ENCODE measurements at places on chromosomes 16 and 17.

DNA sequence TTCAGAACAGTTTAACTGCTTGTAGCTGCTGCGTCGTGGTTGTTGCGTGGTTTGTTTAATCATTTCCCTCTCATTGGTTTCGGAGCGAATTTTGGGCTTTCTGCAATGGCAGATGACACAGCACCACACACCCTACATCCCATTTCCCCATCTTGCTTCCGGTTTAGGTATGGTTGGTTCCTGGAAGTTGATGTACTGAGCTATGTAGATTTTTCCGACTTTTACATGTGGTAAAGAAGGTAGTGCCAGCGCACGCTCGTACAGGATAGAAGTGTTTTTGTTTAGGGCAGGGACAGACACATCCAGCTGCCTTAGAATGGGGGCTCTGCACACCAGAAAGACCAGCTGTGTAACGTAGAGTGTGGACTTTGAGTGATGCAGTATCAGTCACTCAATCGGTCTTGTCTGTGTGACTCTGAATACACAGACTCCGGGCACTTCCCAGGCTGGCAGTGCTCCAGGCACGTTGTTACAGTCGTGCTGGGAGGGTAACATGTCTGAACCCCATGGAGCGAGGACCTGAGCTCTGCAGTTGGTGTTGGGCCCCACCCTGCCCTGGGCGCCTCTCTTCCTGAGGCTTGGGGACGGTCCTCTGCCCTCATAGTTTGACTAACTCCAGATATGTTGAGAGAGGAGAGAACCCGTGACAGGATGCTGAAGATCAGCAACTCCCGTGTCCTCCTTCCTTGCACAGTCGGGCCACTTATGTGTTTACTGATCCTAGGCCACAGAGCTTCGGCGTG lies 172.0 kb upstream of the CHMP6 start:
- no peak for DNase-seq

GRCh38 chr17:14355556-14355955 lies 54.7 kb downstream of the HS3ST3B1 start:
- DNase-seq = no peak

GRCh38 chr17:73750975-73751374 lies 106.7 kb upstream of the SDK2 start:
- DNase-seq = no peak

GRCh38 chr16:870856-871561 lies 70.5 kb upstream of the GNG13 start:
- no peak for DNase-seq

GRCh38 chr17:13931111-13931526 lies 138.2 kb upstream of the COX10 start:
- DNase-seq = no peak

DNA sequence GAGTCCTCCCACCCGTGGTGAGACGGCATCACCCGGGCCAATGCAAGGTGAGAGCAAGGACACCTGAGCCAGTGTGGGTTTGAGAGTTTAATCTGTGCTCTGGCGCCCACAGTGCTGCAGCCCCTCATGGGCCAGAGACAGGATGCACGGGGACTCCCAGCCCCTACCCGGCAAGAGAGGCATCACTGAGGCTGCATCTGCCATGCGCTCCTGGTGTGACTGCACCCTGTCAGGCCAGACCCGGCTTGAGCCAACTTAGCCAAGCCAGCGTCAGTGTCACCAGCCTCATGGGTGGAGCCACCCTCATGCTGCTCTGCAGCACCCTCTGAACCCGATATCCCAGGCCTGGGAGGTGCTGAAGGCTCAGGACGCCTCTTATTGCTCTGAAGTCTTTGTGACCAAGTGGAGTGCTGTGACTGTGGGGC lies 1.3 kb upstream of the BRICD5 start:
- DNase-seq = no peak

- no peak for DNase-seq
Measured at GRCh38 chr16:61146429-61146828, 889.8 kb downstream of the CDH8 start.

DNA sequence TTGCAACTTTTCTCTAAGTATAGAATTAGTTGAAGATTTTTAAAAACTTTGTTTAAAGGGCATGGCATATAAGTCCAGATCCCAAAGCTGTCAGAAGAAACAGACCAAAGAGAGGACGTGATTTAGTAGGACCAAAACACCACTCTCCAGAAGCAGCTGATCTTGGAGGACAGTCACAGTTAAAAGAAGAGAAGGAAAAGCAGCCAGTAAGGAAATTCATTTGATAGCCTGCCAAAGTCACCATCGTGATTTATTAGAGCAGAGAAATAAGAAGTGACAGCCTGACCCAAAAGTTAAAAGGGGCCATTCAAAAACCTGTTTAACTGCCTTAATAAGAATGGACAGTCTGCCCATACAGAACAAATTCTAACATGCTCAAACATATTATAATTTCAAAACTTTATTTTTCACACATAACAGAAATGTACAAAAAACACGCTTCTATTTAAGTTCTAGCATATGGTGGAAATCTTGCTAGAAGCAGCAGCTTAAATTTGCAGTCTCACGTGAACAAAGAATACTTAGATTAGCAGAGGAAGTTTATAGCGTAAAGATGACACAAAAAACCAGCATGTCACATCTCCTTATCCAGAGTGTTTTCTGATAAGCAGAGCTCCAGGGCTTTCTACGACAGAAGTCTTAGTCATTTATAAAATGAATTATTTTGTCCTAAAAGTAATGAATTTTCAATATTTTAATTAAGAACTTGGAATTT lies 37.2 kb downstream of the TXNDC11 start:
- no peak for DNase-seq

DNA sequence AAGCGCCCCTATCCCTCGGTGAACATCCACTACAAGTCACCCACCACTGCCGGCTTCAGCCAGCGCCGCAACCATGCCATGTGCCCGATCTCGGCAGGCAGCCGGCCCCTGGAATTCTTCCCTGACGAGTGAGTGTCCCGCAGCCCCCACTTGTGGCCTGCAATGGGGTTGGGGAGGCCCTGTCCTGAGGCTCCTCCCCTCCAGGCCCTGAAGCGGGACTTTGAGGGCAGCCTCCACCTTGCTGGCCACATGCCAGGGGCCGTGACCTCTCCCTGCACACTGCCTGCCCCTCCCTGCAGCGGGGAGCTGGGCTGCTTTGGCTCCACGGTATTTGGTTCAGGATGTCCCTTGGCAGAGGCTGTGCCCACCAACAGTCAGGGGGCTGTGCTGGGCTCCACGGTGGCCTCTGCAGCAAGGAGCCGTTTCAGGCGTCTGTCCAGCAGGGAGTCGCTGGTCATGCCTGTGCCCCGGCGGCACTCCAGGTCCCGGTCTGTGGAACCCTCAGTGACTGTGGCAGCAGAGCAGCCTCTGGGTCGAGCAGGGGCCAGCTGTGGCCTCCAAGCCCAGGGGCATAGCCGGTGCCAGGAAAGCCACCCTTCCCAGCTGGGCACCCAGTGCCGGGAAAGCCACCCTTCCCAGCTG lies 8.3 kb downstream of the NME3 start:
- DNase-seq = no peak

GRCh38 chr16:6165330-6165979 lies 1067.9 kb upstream of the EEF2KMT start:
- peak; percentile 1 for DNase-seq

DNA sequence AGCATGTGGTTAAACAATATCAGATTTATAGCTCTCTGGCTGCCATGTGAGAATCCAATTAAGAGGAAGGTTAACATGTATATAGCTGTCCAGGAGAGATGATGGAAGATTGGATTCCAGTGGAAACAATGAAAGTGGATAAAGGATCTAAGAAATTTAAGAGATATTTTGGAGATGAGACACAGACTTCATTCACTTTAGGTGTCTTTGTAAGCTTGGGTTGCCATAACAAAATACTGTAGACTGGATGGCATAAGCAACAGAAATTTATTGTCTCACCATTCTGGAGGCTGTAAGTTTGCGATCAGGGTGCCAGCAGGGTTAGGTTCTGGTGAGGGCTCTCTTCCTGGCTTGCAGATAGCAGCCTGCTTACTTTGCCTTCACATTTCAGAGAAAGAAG lies 155.9 kb upstream of the MYOCD start:
- DNase-seq = no peak

GRCh38 chr17:81710514-81711308 lies 1.4 kb upstream of the SLC25A10 start:
- DNase-seq = peak; percentile 42

- DNase-seq = no peak
Measured at GRCh38 chr16:71919035-71919434, 23.7 kb downstream of the IST1 start.

DNA sequence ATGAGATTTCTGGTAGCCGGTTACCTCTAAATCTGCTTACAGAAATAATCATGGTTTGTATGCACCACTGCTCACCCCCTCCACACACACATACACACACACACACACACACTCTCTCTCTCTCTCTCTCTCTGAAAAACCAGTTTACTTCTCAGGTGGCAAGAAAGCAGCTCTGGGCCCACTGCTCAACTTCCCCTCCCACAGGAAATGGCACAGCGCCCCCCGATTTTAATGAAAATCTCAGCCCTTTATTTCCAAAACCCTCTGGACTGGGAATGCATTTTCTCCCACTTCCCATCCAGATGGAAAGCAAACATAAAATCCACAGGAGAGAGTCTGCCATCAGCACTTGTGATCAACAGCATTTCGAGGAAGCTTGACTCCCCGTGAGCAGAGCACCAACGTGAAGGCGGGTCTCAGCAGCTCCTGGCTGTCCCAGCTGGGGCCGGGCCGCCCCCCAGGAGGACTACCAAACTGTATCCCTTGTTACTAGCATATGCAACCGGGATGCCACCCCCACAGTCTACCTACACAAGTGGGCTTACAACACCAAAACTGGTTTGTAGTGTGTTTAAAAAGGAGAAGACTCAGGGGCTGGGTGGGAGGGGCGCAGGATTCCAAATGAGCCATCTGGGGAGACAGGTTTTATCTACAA lies 121.1 kb downstream of the SLC39A11 start:
- no peak for DNase-seq

- peak; percentile 97 for DNase-seq
Measured at GRCh38 chr16:68658341-68658973, 13.3 kb downstream of the CDH3 start.

GRCh38 chr17:83103200-83103942 lies 24.0 kb downstream of the METRNL start:
- peak; percentile 72 for DNase-seq

DNA sequence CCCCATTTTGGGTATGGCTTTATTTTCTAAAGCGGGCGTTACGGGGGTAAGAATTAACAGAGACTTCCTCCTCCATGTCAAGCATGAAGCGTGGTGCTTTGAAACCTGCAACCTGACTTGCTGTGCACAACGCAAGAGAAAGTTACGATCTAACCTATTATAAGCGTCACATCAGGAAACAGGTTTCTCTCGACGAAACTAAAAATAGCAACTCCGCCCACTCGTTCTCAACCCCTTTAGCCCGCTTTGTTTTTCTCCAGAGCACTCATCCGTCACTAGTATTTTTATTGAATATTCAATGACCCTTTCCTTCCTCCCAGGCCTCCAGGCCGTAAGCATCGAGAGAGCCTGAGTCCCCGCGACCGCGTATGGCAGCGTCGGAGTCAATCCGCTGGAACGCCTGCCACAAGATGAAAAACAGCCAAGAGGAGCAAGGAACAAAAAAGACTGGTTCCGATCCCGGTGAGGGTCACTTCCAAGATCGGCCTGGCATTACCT lies 555 bp downstream of the NUP88 start:
- peak; percentile 52 for DNase-seq

DNA sequence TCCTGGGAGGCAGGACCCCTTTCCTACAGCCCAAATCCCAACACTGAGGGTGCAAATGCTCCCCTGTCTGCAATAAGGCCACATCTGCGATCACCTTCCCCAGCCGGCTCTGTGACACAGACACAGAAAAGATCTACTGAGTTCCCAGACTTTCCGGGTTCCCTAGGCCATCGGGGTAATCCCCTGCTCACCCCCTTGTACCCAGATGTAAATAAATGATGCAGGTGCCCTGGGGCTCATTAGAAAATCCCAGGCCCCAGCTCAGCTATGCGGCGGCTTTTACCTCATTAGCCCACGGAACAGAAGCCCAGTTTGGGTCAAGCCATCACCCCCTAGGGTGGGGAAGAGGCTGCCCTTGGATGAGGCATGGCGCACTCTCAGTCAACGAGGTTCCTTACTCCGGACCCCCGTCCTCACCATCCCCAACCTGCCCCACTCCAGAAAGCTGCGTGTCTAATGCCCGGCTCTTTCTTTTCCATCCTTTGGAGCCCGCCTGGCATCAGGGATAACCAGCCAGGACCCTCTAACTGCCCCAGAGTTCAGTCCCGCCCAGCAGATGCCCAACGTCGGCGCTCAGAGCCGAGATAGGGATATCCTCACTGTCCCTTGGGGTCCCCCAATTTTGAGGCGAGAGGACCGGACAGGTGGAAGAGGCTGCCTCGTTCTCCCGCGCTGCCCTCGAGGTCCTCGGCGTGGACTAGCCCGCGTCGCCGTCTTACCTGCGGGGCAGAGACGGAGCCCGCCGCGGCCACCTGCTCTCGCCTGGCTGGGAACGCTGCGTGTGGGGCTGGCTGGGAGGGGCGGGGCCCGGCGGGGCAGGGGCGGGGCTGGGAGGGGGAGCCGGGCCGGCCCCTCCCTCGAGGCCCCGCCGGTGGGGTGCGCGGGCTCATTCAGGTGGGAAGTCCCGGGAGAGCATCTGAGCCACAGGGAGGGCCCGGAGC lies at the start of gene ZNF385C:
TSS of gene ZNF385C (minus strand) at position 783 of the 941 bp plus-strand sequence. CDS start 35,417 bp downstream, outside the sequence.
- DNase-seq = no peak

DNA sequence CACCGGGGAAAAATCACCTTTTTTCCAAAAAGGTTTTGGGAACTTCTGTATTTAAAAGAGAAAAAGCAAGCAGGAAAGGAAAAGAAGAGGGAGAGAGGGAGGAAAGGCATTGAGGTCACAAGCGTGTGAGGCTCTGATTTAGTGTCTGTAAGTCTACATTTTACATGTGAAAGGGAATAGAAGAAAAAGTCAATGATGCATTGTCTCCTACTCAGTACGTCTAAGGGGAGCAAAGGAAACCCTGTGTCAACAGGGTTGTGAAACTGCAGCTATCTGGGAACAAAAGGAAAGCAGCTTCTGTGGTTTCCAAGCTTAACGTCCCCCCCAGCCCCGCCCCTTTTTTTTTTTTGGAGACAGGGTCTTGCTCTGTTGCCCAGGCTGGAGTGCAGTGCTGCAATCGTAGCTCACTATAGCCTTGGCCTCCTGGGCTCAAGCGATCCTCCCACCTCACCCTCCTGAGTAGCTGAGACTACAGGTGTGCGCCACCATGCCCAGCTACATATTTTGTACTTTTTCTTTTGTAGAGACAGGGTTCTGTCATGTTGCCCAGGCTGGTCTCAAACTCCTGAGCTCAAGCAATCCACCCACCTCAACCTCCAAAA lies 1.8 kb upstream of the CDC42EP4 start:
- DNase-seq = no peak

DNA sequence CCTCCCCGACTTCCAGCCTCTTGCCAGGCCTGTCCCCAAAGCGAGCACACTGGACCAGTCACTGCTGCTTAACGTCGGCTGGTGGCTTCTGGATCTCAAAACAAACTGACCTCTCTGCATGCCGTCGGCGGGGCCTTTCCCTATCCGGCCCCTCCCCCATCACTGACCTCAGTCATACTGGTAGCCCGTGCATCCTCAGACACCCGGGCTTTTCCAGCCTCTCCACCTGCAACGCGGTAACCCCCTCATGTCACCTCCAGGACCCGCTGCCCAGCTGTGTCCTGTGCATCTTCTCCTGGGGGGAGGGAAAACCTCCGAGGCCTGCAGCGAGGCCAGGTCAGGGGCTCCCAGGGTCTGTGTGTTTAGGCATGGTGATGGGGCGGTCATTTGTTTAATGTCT lies 138.6 kb upstream of the CHMP6 start:
- no peak for DNase-seq
